GOT3 (cell line): ENCODE measurements at places on chromosomes 16 and 17.

DNA sequence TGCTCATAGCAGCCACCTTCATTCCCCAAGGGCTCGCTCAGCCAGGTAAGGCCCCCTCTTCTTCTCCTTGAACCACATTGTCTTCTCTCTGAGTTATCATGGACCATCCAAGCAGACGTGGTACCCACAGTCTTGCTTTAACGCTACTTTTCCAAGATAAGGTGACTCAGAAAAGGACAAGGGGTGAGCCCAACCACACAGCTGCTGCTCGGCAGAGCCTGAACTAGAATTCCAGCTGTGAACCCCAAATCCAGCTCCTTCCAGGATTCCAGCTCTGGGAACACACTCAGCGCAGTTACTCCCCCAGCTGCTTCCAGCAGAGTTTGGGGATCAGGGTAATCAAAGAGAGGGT lies 272 bp downstream of the CCL2 start:
- no peak for DNase-seq

DNA sequence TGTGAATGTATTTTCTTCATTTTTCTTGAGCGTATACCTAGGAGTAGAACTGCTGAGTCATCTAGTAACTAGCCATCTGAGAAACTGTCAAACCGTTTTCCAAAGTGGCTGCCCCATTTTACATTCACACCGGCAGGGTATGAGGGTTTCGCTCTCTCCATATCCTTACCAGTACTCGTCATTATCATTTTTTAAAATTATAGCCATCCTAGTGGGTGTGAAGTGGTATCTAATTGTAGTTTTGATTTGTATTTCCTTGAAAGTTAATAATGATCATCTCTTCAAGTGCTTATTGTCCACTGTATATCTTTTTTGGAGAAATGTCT lies 6.0 kb downstream of the RNF157 start:
- DNase-seq = no peak

DNA sequence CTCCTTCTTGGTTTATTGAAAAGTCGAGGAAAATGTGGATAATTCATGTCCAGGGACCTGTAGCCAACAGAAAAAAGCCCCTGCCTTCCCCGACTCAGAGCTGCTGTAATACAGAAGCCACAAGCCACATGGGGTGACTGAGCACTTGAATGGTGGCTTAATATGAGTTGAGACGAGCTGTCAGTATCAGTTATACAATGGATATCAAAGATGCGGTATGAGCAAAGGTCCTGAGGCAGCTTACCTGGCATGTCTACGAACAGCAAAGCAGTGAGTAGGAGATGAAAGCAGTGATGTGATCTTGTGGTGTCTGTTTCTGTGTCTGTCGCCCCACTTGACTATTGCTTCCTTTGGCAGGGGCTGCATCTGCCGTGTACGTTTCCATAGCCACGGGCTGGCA lies 12.2 kb upstream of the RMI2 start:
- no peak for DNase-seq

DNA sequence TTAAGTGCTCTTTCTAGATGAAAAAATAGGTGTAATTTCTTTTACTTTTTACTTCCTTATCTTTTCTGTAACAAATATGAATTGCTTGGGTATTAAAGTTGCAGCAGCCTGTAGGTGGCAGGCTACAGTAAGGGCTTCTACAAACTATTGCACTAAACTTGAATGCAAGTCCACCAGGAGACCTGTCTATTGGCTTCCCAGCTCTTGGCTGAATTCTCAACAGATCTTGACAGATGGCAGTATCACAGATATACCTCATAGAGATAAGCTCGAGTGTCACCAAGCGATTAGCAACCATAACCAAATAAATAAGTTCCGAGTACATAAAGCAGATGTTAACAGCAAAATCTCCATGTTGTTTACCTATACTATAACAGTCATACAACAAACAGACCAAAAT lies 5.9 kb downstream of the BBS2 start:
- no peak for DNase-seq

DNA sequence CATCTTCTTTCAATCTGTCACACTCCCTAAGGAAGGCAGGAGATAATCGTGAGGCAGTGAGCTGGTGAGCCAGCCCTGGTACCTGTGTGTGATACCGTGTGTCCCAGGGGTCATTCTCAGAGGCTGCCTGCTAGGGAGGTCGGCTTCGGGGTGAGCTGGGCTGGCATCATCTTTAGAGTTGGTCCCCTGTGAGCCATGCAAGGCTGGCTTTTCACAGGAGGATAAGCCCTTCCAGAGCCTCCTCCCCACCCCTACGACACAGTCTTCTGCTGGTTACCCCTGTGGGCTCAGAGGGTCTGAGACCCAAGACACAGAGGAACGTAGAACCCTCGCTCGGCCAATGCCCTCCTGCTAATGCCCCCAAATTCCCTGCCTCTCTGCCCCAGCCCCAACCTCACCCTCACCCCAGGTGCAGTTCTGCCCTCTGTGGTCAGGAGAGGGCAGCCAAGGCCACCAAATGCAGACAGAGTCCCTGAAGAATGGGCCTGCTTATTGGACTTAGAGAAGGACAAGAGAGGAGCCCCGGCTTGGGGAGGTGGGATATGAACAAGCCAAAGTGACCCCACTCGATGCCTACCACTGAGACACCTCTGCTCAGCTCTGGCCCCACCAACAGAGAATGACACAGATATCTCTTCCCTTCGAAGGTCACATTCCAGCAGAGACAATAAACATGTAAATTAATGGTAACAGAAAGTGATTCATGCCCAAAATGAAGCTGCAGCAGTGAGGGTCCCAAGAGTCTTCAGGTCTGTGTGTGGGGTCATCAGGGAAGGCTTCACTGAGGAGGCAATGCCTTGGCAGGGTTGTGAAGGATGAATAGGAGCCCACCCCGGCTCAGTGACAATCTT lies 80.8 kb upstream of the CCL1 start:
- DNase-seq = no peak

DNA sequence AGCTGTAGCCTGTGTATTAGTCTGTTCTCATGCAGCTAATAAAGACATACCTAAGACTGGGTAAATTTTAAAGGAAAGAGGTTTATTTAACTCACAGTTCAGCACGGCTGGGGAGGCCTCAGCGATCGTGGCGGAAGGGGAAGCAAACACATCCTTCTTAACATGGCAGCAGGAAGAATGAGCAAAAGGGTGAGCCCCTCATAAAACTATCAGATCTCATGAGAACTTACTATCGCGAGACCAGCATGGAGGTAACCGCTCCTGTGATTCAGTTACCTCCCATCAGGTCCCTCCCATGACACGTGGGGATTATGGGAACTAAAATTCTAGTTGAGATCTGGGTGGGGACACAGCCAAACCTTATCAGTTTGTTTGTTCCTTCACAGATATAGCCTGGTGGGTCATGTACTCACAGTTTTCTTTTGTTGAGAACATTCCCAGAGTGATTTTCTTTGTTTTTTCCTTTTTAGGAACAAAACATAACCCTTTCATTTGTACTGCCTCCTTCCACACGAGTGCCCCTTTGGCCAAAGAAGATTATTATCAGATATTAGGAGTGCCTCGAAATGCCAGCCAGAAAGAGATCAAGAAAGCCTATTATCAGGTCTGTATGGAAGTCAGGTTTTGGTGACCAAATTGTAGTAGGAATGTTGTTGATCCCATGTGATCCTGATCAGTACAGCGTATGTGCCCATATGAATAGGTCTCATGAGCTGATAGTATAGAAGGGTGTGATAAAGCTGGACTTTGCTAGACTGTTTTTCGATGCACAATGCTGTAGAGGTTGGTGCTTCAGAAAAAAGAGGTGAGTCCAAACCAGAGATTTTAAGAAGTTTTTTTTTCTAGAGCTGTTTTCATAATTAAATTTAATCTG lies 8.5 kb downstream of the DNAJA3 start:
- DNase-seq = no peak

- no peak for DNase-seq
Observed at GRCh38 chr17:10197362-10197720, 1.1 kb downstream of the GAS7 start.
